Stimulated activated CD4-positive, alpha-beta T cell treated with anti-CD3 and anti-CD28 coated beads, Interleukin-15, amount 100 ng/mL, for 48 hours (primary cell): ENCODE measurements at places on chromosomes 12 and 14.

DNA sequence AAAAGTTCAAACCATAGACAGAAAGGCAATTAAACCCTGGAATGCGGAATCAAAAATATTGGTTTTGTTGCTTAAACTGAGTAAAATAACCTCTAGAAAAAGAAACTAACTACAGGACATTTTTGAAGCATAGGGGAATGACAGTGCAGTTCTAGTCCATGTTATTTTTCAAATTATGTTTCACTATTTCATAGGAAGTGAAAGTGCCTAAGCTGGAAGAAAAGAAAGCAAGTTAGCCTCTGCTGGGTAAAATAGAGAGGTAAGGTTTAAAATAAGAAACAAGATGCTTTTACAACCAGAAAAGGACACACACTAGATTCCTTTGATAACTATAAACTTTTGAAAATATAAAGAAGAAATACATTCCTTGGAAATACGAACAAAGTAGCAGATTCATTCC, 1.1 kb downstream of the CLECL1 start:
- DNase-seq: no peak

DNA sequence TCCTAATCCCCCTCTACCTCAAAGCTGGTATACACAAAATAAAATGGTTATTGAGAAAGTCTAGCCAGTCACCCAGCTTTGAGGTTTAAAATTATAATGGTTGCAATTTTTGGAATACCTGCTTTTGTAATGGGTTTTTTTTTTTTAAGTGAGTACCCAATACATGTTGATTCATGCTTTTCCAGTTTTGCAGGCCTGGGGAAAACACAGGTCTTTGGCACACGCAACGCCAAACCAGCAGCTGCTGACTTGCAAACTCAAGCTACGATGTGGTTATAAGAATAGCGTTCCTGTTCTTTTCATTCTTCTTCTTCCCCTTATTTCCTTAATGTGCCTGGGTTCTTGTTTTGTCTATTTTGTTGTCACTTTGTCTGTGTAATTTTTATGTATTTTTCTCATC, 233.0 kb downstream of the EGLN3 start:
- DNase-seq: no peak

GRCh38 chr12:108548954-108549521, 11.9 kb downstream of the SART3 start:
- DNase-seq: no peak

GRCh38 chr12:12930633-12931219, 21.2 kb downstream of the GPRC5D start:
- DNase-seq: no peak

- no peak for DNase-seq
Observed at GRCh38 chr12:27555361-27555760, 31.4 kb downstream of the PPFIBP1 start.

DNA sequence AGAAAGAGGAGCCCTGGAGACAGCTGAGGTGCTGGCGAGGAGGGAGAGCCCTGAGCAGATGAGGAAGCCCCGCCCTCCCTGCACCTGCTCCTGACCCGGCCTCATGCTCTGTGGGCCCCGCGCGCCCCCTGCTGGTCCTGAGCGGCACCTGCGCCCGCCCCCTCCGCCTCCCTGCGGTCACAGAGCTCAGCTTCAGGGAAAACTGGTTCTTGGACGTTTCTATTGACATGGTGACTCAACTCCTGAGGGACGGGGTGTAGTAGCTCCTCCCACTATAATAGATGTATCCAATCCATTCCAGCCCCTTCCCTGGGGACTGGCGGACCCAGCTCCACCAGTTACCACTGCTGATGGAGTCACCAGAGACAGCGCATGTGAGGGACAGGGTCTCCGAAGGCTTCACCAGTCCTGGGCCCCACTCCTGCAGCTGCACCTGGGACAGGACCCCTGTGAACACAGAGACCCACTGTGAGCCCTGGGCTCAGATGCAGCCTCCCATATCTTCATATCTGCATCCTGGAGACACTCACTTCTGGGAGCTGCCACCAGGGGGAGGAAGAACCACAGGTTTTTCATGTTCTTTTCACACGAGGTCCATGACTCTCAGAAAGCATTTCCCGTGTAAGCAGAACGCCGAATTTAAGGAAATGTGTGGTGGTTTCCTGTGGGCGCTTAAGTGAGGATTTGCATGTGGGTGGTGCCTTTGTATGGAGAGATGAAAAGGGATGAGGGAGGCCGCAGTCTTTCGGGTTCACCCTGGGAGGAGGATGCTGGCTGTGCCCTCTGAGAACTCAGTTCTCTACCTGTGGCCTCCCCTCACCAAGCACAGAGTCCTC, 1346.4 kb downstream of the TMEM121 start:
- DNase-seq: peak; percentile 89

DNA sequence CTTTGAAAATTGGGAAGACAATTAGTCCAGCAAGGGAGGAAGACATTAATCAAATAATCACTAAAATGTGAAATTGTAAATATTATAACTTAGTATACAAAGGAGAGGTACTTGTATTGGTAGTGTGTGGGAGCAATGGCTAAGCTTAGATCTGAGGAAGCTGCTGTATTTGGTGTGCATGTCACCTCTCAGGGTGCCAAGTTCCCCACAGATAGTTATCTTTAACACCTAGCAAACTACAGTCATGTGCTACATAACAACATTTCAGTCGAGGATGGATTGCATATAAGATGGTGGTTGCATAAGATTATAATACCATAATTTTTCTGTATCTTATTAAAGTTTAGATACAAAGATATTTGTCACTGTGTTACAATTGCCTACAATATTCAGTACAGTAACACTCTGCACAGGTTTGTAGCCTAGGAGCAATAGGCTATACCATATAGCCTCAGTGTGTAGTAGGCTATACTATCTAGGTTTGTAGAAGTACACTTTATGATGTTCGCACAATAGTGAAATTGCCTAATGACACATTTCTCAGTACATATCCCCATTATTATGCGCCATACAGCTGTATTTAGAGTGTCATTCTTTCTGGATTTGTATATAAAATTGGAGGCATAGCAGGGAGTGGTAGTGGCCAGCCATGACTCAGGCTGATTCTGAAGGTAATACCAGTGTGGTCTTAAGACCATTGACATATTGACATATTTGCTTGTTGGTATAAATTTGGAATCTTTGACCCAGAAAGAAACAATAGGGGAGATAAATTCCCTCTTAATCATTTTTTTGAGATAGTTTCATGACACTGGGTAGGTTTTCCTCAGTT, 55.8 kb downstream of the RAD51B start:
- no peak for DNase-seq
